ENCODE measurements at places on chromosomes 6 and 20.

GRCh38 chr6:34260576-34261267 lies 11.9 kb upstream of the SMIM29 start:
- no peak for DNase-seq

DNA sequence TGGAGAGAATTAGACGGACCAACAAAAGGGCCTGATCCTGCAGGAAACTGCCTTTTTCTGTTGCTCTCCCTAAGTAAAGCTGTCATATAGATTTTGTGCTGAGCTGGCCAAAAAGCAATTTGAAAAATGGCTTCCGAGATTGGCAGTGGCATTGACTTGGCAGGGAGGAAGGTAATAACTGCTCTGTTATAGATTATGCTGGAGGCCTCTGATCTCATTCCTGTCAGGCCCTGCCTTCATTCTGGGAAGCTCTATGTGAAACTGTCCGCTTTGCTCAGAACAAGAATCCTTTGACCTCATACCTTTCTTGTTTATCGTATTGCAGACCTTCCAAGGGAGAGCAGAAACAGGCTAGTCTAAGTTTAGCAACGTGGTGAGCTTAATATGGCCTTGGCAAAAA lies 234.4 kb downstream of the PHACTR1 start:
- no peak for DNase-seq

DNA sequence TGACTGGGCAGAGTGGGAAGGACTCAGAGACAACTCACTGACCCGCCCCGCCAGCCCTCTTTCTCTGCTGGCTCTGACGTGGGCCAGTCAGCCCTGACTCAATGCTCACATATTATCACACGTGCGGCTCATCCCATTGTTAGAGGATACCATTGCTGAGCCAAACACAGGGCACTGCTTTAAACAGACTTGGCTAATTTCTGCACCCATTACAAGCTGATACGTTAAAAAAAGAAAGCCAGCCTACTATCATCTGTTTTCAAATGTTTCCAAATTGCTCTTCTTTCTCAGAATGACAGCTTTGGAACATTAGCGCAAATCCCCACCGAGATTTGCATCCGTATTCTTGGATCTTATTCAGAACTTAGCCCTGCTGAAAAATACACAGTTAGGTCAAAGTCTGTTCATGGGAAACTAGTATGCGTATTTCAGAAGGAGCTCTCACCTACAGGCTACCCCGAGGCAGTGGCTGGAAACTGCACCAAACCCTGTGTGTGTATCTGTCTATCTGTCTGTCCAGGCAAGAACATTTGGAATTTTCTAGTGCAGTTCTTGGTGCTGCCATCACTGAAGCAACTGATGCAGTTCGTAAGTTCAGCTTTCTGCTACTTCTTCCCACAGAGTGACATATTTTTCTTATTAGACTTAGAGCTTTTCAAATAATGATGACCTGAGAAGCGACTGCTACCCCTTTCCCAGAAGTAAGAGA lies 32.8 kb downstream of the RAMACL start:
- no peak for DNase-seq

GRCh38 chr6:90375681-90376439 lies 79.2 kb upstream of the BACH2 start:
- DNase-seq = no peak

Measured in HTR-8/SVneo (cell line).